ENCODE measurements at places on chromosomes 6 and 20.

GRCh38 chr20:3901706-3902440, 12.7 kb downstream of the PANK2 start:
- no peak for DNase-seq

DNA sequence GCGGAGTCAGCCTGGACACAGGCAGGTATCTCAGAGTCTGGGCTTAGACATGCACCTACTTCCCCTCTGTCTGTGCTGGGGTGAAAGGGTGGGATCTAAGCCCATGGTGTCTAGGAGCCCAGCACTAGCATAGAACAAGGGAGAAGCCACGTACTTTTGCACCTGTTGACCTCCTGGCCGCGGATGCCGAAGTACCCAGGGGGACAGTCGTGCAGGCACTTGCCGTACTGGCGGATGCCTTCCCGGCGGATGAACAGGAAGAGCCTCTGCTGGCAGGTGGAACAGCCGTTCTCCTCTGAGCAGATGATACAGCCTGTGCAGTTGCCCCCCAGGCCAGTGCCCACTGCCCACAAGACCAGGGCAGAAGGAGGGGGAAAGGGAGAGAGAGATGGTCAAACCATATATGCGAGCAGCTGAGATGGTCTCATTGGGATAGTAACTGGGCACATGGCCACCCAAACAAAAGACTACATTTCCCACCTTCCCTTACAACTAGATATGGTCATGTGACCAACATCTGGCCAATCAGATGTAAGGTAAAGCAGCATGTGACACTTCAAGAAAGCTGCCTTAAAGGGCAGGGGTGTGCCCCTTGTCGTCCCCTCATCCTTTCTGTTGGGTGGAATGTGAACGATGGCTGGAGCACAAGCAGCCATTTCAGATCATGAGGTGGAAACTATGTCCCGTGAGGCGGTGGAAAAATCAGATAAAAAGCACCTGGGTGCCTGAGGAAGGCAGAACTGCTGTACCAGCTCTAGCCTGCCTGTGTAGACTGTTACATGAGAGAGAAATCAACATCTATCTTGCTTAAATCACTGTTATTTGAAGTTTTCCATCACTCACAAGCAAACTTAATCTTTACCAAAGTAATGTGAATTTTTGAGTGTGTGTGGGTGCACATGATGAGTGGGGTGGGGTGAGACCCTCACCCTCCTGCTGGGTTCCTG, 34.0 kb downstream of the RSPO4 start:
- peak; percentile 49 for DNase-seq

GRCh38 chr6:32627831-32628230, 9.4 kb upstream of the HLA-DQA1 start:
- DNase-seq: peak; percentile 19

GRCh38 chr6:1679688-1680068, 70.0 kb downstream of the FOXC1 start:
- no peak for DNase-seq

DNA sequence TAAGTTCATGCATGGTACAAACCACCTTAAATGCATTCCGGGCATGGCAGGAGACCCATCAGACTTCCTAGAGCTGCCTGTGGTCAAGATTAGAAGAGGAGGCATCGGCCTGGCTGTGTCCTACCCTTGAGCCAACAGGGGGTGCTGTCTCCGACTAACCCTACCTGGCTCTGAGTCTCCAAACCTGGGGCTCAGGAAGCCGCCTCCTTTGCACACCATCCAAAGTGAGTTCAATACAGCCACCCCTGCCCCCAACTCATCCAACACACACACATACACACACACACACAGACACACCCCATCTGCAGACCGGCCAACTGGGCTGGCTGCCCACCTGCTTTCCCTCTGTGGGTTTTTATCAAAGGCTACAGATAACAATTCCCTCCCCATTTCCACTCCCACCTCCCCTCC, 77.0 kb downstream of the JPH2 start:
- DNase-seq: no peak

DNA sequence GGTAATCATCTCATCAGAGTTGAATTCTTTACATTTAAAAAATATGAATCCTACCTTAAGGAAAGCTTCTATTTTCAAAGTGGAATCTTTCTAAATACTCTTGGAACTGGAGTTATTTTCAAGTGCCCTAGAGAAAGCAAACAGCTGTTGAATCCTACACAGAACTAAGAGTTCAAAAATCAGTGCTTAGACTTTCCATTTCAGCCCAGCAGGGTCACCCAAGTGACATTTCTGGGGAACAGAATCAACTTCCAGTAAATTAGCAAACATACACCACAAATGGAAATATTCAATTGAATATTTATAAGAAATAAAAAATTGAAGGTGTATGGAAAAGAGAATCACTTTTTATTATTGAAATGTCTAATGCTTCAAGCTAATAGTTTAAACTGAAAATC, 427.7 kb upstream of the NOX3 start:
- DNase-seq: no peak

Measured in RWPE1 (cell line).